ENCODE measurements at places on chromosomes 4 and X. TPM values are rescaled to one million over a fixed set of nuclear protein-coding genes. Genes with fewer than 3 reads are reported as not detected.

NAP1L5 gene
- total RNA-seq: 1.8 TPM

PARM1 gene
- 11.7 TPM for total RNA-seq

DCAF8L1 gene
- not detected for total RNA-seq

GRCh38 chr4:60579335-60579734 is 620.8 kb upstream of the ADGRL3 start:
- no peak overlapping the region for H3K4me3 ChIP-seq
- H3K36me3 ChIP-seq: no peaks in the 10 kb centered on the region
- DNase-seq: no peak
- no peaks in the 10 kb centered on the region for H3K4me1 ChIP-seq
- H3K27me3 ChIP-seq: no peaks in the 10 kb centered on the region

- DNase-seq: no peak
- no peak overlapping the region for H3K27ac ChIP-seq
- peaks cover 18% of the 10 kb centered on the region for H3K4me1 ChIP-seq
- no peaks in the 10 kb centered on the region for H3K36me3 ChIP-seq
Observed at GRCh38 chr4:10020106-10020505, 1.2 kb downstream of the SLC2A9 start.

- no peak overlapping the region for H3K27ac ChIP-seq
- H3K36me3 ChIP-seq: no peaks in the 10 kb centered on the region
- H3K4me3 ChIP-seq: no peak overlapping the region
- no peak for DNase-seq
- no peaks in the 10 kb centered on the region for H3K27me3 ChIP-seq
Observed at GRCh38 chr4:37455301-37456131, 211.0 kb downstream of the NWD2 start.
